Activated CD4-positive, CD25-positive, alpha-beta regulatory T cell (primary cell): ENCODE measurements at places on chromosomes 2 and 18.

DNA sequence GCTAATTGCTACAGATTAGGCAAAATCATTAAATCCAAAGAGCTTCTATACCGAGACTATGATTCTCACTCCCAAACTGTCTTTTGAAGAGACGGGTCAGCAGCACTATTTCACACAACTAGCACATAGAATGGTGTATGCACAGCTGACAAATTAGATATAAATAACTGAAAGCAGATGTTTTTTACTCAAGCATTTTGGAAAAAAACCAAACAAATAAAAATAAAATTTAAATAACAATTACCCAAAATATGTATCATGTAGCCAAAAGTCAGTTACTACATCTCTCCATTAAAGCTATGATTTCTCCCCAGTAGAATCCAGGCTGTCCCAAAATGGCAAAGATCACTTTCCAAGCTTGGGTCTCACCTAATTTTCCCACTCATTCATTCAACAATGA is 107.9 kb downstream of the TMEM163 start:
- DNase-seq: no peak

DNA sequence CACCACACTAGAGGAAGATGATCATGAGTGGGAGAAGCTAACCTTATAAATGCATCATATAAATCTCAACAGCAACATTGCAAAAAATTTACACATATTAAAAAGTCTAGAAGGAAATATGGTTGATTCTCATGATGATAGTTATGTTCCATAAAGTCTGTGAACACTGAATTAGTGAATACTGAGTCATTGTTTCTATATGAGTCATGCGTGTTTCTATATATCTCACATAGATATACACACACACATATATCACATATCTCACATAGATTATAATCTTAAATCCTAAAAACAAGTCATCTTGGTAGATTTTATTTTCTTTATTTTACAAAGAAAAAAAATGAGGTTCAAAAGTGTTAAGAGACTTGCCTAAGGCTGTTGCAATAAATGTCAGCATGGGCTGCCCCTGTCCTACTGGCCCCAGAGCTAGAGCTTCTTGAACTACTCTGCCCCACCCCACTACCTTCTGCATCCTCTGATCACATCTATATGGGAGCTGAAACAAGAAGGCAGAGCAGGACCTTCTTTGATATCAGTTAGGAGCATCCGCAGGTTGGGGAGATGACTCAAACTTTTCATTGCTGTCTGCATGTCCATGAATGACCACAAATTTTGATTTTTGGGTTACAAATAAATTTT is 81.8 kb upstream of the ADAM23 start:
- DNase-seq: no peak

GRCh38 chr2:170885130-170885791 is 43.8 kb upstream of the GORASP2 start:
- DNase-seq: no peak

DNA sequence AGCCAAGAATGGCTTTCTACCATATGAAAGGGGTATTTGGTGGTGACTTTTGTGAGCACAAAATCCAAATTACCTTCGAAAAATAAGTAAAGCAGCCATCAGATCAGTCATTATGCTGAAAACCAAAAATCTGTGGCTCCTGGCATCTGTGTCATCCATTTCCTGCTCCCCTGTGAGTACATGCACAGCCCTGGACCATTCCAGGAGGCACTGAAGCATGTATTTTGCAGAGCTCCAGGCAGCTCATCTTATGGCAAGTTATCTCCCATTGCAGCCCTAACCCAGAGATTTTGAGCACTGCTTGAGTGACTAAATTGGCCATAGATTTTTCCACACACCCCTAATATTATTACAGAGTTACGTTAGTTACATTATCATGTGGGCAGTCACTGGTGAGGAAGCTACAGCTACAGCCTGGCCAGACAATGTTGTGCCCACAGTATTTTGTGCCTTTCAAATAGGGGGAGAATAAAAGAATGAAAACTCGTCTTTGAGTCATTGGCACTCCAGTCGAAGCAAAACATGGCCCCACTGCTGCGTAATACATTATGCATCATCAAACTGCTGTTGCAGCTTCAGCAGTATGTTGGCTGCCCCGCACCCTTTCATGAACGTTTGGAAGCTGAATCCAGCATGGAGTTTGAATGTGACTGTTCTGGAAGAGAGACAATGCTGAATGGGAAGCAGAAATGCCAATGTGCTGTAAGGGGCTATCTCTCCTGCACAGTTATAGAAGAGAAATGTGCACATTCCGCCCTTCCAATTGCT is 702.2 kb downstream of the RNF144A start:
- DNase-seq: no peak

GRCh38 chr18:49638209-49638785 is 76.4 kb downstream of the LIPG start:
- no peak for DNase-seq

DNA sequence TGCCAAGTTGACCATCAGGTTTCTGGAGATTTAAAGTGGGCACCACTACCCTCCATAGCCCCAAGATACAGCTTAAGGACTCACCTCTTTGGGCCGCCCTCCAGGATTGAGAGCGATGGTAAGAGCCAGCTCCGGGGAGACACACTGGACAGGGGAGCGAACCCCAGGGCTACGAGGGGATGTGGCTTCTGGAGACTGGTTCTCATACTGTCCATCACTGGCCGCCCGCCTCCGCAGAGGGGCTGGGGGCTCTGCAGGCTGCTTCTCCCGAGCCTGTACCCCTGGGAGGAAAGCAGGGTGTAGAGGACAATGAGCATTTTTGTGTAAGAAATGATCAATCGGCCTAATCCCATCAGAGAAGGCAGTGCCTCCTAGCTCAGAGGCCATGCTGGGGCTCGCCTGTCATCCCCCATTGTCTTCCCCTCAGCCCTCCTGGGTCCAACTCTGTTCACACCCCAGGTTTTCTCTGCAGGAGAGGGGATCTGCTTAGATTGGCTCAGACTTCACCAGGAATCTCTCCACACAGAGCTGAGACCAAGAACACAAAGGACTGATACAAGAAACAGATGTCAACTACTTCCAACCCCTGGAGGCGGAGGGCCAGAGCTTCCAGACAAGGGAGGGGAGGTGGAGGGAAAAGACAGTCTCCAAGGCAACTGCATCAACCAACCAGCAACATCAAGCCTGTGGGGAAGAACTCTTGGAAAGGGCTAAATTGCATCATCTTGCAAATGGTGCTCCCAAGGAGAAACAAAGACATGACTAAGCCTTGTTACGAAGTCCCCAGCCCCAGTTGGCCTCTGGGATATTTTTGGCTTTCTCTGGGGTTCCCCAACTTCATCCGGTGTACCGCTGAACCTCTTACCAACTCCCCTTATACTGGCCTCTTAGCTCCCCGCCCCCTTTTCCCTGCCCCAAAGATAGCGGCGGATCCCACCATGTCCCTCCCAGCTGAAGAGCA is 166.6 kb downstream of the TNS1 start:
- no peak for DNase-seq
